ENCODE measurements at places on chromosomes 5 and 9.

DNA sequence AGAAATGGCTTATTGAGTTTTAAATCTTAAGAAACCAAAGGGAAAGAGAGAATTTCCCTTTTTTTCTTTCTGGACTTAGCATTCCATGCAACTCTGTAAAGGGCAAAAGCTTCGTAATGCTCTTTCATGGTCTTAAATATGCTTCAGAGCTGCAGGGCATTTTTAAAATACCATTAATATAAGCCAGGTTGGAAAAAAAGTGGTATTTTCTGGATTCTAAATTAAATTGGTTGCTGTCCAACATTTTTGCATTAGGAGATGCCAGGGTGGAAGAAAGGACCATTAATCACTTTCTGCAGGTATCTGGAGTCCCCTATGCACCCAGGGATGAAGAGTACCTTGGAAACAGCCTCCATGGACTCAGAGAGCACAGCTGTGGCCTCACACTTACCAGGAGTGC is 215.1 kb upstream of the DAPK1 start:
- DNase-seq = no peak

DNA sequence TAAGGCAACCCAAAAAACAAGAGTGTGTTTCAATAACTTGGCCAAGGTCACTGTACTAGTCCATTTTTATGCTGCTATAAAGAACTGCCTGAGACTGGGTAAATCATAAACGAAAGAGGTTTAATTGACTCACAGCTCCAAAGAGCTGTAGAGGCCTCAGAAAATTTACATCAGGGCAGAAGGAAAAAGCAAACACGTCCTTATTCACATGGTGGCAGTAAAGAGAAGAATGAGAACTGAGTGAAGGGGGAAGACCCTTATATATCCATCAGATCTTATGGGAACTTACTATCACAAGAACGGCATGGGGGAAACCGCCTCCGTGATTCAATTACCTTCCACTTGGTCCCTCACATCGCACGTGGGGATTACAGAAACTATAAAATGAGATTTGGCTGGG is 64.3 kb upstream of the CAMK4 start:
- DNase-seq = no peak

DNA sequence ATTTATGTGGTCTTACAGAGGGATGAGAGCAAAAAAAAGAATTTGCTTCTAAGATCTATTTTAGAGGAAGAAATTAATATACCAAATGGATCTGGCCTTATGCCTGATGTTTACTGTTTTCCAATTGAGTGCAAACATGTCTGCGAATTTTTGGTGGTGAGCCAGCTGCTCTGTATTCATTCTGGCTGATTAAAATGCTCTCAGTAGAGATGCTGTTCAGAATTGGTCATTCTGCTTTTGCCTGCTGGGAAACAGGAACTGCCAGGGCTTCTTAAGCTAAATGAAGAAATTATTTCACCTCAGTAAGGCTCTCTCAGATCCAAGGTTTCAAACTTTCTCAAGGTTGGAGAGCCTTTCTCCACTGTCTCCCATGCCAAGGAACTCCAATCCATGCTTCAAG is 132.0 kb upstream of the SV2C start:
- DNase-seq = no peak

DNA sequence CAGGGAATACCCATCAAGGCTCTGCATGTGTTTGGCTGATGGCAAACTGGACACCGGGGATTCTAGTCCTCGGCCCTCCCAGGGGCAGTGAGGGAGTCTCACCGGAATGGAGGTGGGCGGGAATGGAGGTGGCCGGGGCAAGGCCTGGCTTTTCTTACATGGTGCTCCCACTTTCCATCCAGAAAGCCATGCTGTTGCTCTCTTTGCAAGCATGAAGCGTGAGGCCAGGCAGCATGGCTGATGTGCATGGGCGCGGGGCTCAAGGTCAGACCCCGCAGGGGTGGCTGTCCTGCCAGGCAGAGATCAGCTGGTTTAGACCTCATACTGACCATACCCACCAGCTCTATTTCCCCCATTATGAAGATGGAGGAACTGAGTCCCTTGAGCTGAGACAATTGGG is 108.0 kb upstream of the PHYKPL start:
- no peak for DNase-seq

DNA sequence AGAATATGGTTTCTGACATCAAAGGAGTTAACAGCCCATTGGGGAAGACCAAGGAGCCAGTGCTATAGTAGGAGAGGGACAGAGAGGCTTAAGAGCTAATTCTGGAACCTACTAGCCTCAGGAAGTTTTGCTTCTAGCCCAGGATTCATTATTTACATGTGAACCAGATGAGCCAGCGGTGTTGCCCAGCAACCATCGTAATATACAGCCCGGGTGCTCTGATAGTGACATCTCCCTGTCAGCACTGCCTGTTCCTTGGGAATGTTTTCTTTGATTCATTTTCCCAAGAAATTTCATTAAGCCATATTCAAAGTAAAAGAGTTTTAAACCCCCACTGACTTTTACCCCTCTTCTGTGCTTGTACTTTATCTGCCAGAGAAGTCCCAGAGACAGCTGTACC is 217.4 kb upstream of the ADAMTSL1 start:
- DNase-seq = no peak

- DNase-seq = no peak
These were observed 2.7 kb downstream of the MRPL41 start for GRCh38 chr9:137554349-137554748.

- peak; percentile 6 for DNase-seq
These were observed 51.4 kb upstream of the GRHPR start for GRCh38 chr9:37370968-37371563.

- peak; percentile 30 for DNase-seq
These were observed 137.2 kb downstream of the SREK1 start for GRCh38 chr5:66281294-66281693.

DNA sequence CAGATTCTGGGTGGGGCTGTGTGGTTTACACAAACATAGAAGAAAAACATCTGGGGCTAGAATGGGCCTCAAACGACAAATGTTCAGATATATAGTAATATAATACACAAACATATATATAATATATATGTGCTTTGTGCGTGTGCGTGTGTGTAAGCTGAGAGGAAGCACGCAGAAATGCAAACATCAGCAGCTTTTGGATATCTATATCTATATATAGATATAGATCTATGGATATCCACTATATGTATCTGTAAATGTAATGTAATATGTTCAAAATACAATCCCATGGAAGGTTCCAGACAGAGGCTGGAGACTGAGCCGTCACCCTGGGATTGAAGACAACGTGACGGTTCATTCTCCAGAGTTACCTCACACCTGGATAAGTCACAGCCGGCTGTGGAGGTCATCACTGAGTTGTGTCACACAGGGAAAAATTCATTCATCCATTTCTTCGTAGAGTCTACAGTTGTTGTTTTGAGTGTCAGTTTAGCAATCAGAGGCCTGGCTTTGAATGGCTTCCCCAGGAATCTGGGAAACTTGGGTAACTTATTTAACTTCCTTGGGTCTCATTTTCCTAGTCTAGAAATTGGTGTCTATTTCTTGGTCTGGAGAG is 123.0 kb upstream of the CPEB4 start:
- DNase-seq = no peak

DNA sequence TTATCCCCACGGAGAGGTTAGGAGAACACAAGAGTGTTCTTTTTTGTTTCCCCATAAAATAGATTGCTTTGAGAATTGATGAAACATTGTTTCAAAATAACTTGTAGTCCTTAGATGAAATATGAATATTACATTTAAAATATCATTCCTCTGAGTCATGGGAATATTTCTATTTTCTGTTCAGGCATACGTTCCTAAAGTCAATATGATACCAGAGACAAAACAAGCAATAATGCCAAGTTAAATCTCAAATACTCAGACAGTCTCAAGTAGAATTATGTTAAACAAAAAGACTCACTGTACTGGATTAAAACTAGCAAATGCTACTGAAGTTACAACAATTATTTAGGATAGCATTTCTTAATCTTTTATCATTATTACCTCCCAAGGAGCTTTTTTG is 111.7 kb upstream of the C6 start:
- no peak for DNase-seq

DNA sequence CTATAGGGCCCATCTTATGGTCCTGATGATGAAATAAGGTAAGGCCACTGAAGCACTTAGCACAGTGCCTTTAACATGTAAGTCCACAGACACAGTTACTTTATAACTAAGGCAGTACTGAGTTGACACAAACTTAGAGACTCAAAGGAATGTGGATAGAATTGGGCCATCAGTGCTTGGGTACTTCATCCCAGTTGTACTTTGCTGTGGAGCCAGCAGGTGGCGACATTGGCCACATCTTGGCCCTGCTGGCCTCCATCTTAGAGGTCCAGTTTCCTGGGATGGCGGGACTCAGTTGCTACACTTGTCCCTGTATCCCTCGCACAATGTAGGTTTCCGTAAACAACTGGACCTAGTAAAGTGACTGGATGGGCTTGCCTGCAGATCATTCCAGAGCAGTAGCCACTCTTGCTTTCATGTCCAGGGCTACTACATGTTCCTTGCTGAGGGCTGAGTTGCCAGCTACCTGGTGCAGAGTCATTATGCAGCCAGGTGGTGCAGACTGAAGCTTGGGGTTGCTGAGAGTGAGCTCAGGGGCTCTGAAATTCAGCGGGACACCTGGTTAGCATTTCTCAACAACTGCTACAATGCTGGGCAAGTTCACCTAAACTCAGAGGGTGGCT is 10.6 kb downstream of the MTAP start:
- peak; percentile 80 for DNase-seq

GRCh38 chr5:1463326-1464095 is 18.3 kb upstream of the SLC6A3 start:
- no peak for DNase-seq

DNA sequence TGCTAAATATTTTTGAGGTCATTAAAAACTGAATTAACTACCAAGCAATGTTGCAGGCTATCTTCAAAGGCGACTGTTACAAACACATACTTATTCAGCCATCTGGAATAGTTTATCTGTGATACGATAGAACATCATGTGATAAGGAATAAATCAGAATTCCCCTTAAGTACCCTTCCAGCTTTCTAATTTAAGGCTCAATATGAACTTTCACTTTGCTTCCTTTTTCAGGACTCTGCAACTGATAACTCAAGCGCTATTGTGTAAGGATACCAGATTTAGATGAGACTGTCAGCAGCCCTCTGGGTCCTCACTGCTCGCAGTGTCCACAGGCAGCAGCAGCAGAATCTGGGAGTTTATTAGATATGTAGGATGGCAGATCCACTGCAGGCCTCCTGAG is 416.3 kb downstream of the SPATA31D1 start:
- DNase-seq = no peak

- peak; percentile 91 for DNase-seq
These were observed 65.2 kb downstream of the TMC1 start for GRCh38 chr9:72586388-72587130.

GRCh38 chr9:4344946-4345345 is 45.1 kb upstream of the GLIS3 start:
- no peak for DNase-seq

- DNase-seq = no peak
These were observed 92.7 kb downstream of the DAB2IP start for GRCh38 chr9:121744002-121744686.

GRCh38 chr9:5630081-5630507 is 1.2 kb downstream of the RIC1 start:
- DNase-seq = peak; percentile 19

- DNase-seq = no peak
These were observed 118.2 kb downstream of the ENTREP1 start for GRCh38 chr9:69443178-69443577.

DNA sequence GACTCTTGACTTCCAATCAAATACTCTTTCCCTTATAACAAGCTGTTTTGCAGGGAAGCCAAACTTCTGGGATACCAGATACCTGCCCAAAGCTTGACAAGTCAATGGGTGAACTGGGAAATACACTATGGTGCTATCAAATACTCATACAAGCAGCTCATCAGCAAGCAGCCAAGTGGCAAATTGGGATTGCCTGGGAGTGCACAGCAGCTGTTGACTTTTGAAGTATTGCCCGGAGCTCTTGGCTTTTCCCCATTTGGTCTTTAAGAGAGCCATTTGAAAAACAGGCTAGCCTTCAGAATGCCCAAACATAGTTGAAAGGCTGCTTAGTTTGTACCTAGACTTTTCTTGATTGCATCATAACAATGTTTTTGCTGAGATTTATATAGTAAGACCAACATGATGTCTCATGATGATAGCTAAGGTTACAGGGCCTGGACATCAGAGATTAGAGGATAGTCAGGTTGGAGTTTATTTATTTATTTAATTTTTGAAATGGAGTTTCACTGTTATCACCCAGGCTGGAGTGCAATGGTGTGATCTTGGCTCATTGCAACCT is 210.1 kb upstream of the ZNF608 start:
- no peak for DNase-seq

DNA sequence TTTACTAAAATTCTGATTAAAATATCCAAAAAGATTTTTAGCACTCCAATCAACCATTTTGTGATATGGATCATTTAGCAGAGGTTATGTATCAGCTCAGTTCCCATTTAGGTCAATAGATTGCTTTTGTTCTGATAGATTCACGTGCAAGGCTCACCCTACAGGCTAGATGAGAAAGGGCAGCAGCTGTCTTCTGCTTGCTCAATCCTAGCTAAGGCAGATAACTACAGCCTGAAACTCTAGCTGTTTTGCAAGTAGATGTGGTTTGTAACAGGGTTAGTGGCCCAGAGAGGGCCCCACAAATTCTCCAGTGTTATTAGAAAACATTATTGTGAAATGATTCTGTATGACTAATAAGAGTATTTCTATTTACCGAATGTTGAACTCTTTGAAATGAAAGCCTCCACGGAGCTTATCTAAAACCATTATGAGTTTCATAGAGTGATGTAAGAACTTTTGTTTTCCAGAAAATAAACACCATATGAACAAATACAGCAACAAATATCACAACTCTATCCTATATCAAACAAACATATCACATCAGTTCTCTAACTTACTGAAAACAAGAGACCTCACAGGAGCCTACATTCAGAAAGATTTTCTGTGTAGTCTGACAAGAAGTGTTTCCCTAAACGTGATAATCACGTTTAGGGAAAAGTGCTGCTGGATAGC is 841.9 kb upstream of the ACO1 start:
- no peak for DNase-seq

DNA sequence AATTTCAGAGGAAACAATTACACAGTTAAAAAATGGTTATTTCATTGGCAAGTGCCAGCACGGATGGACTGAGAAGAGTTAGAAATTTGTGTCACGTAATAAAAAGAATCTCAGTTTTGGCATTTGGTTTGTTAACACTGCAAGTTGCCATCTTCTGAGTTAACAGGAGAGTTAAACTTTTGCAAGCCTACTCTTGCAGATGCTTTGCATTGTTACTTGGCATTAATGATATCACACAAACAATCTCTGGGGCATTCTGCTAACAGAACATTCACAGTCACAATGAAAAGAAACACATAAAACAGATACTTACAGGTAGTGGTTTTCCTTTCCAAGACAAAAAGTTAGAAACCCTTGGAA is 647 bp downstream of the FREM1 start:
- DNase-seq = no peak

- DNase-seq = no peak
These were observed 1.6 kb downstream of the HBEGF start for GRCh38 chr5:140344683-140345423.

GRCh38 chr5:124649491-124650146 is 96.8 kb downstream of the ZNF608 start:
- peak; percentile 94 for DNase-seq

DNA sequence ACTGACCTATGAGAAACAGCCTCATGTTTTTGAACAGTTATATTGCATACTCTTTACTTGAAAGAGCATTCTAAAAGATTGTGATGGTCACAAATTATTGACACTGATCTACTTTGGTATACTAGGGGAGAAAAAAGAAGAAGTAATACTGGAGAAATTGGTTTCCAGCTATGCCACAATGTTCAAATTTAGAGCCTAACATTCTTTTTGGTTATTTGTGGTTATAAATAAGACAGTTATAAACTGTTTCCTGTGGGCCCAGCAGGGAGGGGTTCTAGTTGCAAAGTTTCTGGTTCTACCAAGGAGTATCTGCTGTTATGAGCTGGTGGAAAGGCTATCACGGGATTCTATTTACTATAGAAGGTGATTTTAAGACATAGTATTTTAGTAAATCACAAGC is 4.8 kb downstream of the CWC27 start:
- no peak for DNase-seq

Measured in suppressor macrophage treated with lipopolysaccharide for 4 hours (primary cell).